ENCODE measurements at places on chromosomes 5 and 9. TPM values are rescaled to one million over a fixed set of nuclear protein-coding genes. Genes with fewer than 3 reads are reported as not detected.

Gene INSL4
- not detected for total RNA-seq

Gene OBP2A
- not detected for total RNA-seq

Gene FOXD4
- 0.19 TPM for total RNA-seq

Gene TMEM252
- total RNA-seq, result not detected

Gene DAPK1
- total RNA-seq, result 56.2 TPM

Gene IFNA21
- total RNA-seq, result not detected

Gene UBE2QL1
- total RNA-seq, result not detected

Gene SLC23A1
- not detected for total RNA-seq

GRCh38 chr9:37870081-37870798 is 33.7 kb downstream of the SLC25A51 start:
- no peak for DNase-seq

- peak; percentile 75 for DNase-seq
These were observed at the start of gene ARHGEF37 for GRCh38 chr5:149581192-149581861. Gene ARHGEF37 (plus strand): TSS chr5:149581498. CDS start chr5:149597770, 16,272 bp downstream.

- DNase-seq, result no peak
These were observed 116.0 kb upstream of the SMIM23 start for GRCh38 chr5:171669571-171669970.

DNA sequence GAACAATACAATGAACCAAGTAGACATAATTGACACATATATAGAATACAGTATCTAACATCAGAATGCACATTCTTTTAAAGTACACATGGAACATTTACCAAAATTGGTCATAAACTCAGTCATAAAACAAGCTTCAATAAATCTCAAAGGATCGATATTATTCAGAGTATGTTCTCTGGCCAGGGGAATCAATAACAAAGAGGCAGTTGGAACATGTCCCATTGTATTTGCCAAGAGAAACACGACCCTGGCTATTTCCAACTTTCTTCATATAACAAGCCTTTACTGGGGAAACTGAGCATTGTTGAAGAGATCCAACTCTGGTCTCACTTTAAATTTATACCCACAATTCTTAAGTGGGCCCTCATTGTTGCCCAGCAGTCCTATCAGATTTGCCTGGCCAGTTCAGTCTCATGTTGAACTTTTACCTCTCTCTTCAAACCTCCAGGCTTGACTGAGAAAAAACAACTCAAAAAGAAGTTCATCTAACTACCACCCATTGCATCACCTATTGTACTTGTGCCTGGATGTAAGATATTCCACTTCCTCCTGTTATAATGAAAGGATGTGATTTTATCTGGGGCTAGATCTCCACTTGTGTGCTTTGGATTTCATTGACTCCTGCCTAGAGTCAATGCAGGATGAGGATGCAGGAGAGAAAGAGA is 162.5 kb downstream of the HSPA4 start:
- no peak for DNase-seq

GRCh38 chr9:94630833-94631232 is 8.5 kb downstream of the FBP1 start:
- no peak for DNase-seq

- no peak for DNase-seq
These were observed 74.7 kb downstream of the FCHO2 start for GRCh38 chr5:73030531-73030930.

- peak; percentile 59 for DNase-seq
These were observed 202.5 kb downstream of the MEF2C start for GRCh38 chr5:88680253-88681132.

DNA sequence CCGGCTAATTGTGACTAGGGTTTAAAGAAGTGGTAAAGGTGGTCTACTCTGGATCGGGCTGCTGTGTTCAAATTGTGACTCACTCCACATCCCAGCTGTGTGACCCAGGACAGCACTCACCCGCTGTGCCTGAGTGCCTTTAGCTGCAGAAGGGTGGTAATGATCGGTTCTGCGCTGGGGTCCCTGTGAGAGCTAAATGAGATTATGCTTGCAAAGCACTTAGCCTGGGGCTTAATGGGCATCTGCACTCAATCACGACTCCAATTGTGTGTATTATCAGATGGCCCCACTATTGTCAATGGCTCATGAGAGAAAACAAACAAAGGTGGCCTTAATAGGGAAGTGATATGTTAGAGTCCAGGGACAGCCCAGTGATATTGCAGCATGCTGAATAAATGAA is 25.1 kb upstream of the TBC1D2 start:
- DNase-seq, result no peak

- peak; percentile 41 for DNase-seq
These were observed 365.0 kb upstream of the CDH9 start for GRCh38 chr5:27403243-27403882.

DNA sequence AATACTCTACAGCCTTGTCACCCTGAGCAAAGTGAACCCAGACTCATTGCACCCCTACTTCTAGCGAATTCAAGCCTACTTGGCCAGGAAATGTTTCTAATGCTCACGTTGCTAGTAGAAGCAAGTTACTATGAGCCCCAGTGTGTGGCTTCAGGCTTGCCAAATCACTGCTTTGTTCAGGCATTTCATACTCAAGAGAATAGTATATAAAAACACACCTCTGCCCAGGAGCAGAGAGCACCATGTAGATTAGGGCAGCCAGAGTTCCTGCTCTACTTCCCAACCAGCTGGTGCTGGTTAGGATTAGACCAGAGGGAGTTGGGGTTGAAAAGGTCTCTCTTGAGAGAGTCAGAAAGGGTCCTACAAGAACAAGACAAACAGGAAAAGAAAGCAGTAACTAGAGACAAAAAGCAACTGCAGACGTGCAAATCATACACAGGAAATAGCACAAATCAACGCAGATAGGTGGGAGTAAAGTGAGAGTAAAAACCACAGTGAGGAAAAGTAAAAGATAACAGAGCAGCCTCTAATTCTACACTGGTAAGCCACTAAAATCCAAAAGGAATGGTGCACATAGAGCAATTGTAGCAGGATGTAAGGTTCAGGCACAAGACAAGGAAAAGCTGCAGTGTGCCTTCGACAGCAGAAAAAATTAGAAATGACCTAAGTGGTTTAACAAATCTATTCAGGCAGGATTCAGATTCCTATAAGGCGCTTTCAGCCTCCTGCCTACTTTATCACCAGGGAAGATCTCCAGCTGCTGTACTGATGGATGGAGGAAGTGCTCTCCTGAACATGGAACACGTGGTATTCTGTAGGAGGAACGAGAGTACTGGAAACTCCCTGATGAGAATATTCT is 49.6 kb upstream of the KIF2A start:
- no peak for DNase-seq

DNA sequence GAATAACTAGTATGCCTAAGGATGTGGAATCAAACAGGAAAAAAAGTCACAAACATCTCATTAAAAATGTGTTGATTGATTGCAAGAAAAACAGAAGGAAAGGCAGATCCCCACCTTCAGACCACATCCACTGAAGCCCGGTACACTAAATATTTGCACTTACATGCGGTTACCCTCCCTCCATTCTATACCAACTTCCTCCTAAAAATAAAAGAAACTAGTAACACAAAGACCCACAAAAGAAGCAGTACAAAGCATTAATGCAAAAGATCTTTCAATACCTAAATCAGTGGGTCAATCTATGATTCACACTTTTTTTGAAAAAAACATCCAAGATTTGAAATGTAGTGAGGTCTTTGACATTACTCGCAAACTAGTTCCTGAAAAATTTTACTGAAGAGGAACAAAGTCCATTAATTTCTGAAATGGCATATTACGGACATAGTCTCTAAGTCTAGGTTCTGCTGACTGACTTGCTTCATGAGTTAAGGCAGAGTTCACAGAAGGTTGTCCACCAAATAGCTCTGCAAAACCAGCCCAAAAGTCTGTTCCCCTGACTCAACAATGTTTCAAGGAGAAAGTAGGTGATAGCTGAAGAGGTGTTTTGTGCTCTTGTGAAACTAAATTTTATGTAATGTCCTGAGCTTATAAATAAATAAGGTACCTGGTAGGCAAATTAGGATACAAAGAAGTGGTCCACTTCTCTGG is 100.7 kb downstream of the PAM start:
- no peak for DNase-seq

- no peak for DNase-seq
These were observed 9.1 kb upstream of the GPSM1 start for GRCh38 chr9:136318111-136318775.

GRCh38 chr5:142922223-142922952 is 152.2 kb downstream of the ARHGAP26 start:
- DNase-seq, result peak; percentile 45

GRCh38 chr5:111892949-111893348 is 136.0 kb upstream of the NREP start:
- peak; percentile 63 for DNase-seq

- peak; percentile 27 for DNase-seq
These were observed 139.5 kb downstream of the MUSK start for GRCh38 chr9:110807956-110808598.

DNA sequence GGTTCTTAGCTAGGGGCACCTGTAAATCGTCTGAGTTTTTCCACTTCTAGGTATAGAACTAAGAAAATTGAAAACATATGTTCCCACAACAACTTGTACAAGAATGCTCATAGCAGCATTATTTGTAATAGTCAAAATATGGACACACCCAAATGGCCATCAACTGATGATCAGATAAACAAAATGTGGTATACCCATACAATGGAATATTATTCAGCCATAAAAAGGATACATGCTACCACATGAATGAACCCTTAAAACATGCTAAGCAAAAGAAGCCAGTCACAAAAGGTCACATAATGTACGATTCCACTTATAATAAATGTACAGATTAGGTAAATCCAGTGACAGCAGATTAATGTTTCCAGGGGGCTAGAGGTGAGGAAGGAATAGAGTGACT is 46.0 kb upstream of the IL13 start:
- DNase-seq, result no peak

DNA sequence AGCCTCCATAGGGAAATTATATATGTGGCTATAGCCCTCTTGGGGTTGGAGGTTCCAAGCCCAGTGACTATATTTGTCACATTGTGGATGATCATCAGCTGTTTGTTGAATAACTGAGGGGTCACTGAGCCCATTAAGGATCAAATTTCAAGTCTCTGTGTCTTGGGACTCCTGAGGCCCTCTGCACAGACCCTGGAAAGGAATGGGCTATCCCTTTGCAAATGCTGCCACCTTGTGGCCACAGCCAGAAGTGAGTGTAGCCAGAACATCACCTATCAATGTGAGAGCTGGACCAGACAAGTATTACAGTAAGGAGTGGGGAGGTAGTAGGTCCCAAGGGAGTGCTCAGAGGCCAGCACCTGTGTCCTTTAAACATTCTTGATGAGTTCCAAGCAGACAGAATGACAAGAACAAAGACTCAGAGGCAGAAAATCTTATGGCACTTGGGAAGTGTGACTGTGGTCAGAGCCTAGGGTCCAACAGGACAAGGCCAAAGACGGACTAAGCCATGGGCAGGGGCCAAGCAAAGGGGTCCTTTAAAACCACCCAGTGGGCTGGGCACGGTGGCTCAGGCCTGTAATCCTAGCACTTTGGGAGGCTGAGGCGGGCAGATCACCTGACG is 8.2 kb downstream of the RPP25L start:
- DNase-seq, result peak; percentile 85

Data from myocyte (in vitro differentiated cells).